Neuronal stem cell (in vitro differentiated cells): ENCODE measurements at places on chromosomes 11 and 22.

- no peak for DNase-seq
These were observed 151.1 kb upstream of the NECTIN1 start for GRCh38 chr11:119880143-119880542.

DNA sequence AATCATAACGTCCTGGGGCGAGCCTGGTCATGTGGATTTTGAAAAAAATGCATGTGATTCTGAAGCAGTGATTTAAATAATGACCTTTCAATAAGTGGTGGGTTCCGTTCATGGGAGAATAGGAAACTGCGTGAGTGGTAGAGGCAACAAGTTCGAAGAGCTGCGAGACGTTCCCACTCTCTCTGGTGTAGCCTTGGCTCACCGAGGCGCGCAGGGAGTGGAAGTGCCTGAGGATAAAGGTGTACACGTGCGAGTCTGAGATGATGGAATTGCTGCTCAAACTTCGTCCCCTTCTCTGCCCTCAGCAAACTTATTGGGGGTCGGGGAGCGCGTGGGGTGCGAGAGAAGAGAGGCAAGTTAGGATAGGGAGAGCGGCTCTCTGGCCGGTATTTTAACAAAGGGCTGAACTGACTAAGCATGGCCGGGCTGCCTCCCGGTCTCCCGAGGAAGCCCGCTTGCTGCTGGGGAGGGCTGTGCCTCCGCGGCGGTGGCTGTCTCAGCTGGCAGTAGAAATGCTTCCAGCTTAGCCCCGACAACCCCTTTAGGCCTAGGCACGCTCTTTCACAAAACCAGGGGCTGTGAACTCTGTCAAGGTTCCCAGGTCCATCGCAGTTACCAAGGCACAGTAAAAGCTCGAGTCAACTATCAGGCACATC is 875 bp upstream of the STT3A start:
- no peak for DNase-seq

GRCh38 chr11:75004215-75004614 is 15.5 kb downstream of the NEU3 start:
- no peak for DNase-seq

DNA sequence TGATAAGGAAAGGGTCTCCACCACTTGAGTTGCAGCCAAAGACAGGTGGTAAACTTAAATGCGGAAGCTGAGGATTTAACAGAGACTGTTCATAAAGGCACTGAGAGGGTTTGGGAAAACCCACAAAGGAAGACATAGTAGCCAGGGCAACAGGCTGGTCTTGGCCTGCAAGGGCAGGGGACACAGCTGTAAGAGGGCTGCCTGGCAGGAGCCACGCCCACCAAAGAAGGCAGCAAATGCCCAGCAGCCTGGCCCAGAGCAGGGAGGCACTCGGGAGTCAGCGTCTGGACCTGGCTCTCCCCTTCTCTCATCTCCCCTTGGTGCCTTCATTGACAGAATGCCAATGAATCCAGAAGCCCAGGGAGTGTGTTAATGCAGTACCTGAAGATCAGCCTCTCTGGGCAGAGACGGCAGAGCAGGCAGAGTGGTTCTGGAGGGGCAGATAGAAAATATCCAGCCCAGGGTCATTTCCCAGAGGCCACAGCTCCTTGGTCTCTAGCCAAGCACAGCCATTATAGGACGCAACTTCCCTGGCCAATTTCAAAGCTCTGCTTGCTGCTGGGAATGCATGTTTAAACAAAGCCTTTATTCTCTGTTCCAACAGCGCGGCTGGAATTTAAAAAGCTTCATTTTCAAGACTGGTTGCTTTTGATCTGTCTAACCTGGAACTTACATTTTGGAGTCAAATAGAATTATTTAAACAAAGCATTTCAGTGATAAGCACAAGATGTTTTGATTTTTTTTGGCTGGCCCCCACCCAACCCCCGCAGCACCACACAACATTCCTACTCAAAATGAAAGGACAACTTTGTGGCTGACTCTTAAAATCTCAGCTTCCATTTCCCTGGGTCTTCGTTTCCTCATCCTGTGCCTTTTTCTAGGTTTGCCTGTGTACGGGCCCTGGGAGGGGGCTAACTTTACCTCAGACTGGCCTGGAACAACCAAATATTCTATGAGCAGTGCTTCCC is 125.6 kb upstream of the LMO1 start:
- no peak for DNase-seq

- no peak for DNase-seq
These were observed 5.4 kb downstream of the DAGLA start for GRCh38 chr11:61685617-61685967.

DNA sequence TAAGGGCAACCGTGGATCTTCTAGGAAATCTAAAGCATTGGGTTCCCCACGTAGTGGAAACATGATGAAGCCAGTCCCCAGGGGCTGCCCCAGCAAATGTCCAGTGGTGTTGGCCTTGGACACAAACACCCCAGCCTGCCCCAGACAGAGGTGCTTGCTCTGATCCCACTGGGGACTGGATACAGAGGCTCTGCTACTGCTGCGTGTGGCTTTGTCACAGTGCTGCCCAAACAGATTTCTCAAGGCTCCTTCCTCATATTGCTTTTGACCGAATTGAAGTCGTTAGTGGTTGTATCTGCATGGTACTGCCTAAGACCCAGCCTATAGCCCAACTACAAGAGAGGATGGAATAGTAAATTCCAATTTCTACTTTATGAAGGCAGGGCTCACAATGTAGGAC is 40.1 kb upstream of the CD44 start:
- DNase-seq: no peak

DNA sequence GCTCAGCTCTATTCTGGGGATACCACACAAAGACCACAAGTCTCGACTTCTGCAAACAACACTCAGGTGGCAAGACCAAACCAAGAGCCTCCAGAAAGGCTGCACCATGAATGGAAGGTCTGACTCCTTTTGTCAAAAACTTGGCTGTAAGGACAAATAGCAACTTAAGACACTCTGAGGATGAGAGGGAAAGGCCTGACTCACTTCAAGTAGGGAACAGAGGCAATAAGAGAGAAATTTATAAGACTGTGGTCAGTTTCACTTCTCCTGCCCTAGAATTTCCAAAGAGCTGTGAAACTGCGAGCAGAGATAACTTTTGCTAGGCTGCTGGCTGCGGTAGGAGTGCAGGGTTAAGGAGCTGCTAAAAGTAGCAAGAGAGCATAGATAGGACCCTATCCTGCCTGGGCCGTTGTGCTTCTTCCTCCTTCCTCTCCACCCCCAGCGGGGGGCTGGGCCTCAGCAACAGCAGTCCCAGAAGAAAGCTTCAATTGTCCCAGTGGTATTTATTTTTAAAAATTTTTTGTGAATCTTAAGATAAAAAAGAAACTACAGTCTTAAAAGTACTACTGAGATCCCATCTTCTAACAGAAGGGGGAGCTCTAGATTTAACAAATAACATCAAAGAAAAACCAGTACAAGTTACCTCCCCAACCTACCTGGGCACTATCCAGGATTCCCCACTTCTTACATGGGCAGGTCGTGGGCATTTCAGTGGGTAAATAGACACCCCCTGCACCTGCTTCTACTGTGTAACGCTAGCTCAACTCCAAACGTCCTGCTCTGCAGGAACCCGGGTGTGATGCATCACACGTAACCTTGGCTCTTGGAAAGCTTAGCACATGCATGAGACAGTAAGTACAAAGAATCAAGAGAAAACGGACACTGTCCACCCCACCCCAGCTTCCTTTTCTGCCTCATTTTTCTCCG is 66.4 kb downstream of the SGSM3 start:
- DNase-seq: peak; percentile 50

- DNase-seq: no peak
These were observed 26.2 kb downstream of the FADS3 start for GRCh38 chr11:61864814-61865775.

DNA sequence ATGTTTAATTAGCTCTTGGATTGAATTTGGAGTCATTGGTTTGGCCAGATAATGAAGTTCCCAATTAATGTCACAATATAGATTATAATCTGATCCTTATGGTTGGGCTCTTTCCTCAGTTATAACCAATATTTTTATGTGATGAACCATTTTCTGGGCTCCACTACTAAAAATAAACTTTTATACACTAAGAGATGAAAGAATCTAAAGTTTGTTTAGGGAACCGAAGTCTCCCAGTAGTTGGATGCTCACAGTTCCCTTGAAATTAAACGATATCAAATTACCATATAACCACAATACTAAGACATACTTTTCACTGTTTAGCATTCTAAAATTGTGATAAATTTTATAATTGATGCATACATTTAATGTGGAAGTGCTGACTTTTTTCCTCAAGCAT is 47.0 kb upstream of the ARHGAP42 start:
- DNase-seq: no peak

DNA sequence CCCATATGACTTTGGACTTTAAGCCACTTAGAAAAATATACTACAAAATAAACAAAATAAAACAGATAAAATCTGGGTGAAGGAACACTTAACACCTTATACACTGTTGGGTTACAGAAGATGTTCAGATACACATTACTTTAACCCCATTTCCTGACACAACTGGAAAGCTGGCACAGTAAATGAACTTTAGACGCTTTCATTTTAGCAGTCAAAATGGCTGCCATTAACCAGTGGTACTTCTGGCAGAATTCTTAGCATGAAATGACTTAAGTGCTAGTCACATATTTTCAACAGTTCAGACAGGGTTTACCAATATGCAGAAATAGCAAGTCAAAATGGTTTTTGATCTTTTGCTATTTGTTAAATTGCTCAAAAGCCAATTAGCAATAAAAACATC is 37.9 kb downstream of the PIK3C2A start:
- no peak for DNase-seq

DNA sequence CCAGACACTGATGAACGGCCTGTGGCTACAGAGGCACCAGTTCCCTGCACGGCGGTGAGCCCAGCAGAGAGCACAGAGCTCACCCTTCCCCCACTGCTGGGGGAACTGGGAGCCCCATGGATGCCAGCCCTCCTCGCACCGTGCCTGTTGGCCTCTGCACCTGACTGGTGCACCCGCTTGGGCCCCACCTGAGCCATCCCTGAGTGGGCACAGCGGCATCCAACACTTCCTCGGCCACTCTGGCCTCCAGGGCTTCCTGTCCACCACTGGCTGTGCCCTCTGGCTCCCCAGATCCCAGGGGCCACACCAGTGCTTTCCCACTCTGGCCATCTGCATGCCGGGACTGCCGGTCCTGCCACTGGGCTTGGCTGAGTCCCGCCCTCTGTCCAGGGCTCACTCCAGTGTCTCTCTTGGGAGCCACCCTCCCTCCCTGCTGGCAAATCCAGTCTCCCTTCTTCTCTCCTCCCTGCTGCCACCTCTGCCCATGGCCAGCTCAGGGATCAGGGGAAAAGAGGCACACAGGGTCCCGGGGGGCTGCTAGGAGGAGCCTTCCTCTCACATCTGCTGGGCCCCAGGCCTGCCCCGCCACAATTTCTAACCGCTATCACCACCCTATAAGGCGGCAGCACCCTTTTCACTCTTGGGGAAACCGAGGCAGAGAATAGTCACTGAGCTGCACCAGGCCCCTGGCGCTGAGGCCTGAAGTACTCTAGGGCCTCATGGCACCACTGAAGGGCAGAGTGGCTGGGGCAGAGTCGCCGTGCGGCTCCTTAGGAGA is 33.0 kb downstream of the GNB1L start:
- DNase-seq: no peak

- DNase-seq: no peak
These were observed 89.1 kb upstream of the DBX1 start for GRCh38 chr11:20249378-20249777.

GRCh38 chr11:36672815-36673450 is 74.9 kb upstream of the RAG2 start:
- DNase-seq: no peak
